ENCODE measurements at places on chromosomes 1 and 21. TPM values are rescaled to one million over a fixed set of nuclear protein-coding genes. Genes with fewer than 3 reads are reported as not detected.

DNA sequence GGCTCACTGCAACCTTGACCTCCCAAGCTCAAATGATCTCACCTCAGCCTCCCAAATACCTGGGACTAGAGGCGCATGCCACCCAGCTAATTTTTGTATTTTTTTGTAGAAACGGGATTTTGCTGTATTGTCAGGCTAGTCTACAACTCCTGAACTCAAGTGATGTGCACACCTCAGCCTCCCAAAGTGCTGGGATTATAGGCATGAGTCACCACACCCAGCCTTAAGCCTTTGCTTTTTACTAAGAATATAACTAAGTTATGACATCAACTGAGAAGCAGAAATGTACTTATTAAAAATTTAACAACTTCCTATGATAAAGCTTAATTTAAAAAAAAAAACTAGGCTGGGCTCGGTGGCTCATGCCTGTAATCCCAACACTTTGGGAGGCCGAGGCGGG, 8.9 kb upstream of the LSS start:
- no peak for DNase-seq

- DNase-seq: peak; percentile 79
Measured at GRCh38 chr1:8818325-8818775, 910 bp upstream of the RERE start.

DNA sequence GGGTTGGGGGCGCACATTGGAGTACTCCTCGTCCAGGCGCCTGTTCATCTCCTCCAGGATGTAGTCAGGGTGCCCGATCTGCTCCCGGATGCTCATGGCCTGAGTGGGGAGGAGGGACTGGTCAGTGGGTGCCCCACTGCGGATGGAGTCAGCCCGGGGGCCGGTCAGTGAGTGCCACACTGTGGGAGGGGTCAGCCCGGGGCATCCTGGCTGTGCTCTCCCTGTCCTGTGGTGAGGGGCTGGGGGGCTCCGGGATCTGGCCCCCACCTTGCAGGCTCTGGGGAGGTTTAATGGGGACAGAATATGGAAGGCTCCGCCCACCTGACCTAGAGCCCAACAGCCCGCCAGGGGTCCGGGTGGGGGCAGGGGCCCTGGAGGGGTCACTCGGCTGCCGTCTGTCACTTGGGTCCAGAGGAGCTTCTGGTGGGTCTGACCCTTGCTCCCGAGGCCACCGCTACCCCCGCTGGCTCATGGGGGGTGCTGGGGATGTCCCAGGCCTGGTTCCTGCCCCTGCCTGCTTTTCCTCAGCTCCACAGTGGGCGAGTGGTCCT, 8.8 kb downstream of the PRXL2B start:
- peak; percentile 57 for DNase-seq

GRCh38 chr1:60969971-60970509, 112.3 kb upstream of the NFIA start:
- no peak for DNase-seq

GRCh38 chr1:189751311-189751710, 726.4 kb downstream of the BRINP3 start:
- DNase-seq: no peak

GRCh38 chr1:172376431-172376830, 44.1 kb upstream of the C1orf105 start:
- DNase-seq: no peak

- DNase-seq: no peak
Measured at GRCh38 chr1:223227486-223228196, 84.6 kb upstream of the TLR5 start.

- DNase-seq: no peak
Measured at GRCh38 chr1:39525366-39526165, 34.1 kb downstream of the BMP8A start.

GRCh38 chr1:42944246-42944928, 14.3 kb downstream of the SLC2A1 start:
- DNase-seq: peak; percentile 88

DNA sequence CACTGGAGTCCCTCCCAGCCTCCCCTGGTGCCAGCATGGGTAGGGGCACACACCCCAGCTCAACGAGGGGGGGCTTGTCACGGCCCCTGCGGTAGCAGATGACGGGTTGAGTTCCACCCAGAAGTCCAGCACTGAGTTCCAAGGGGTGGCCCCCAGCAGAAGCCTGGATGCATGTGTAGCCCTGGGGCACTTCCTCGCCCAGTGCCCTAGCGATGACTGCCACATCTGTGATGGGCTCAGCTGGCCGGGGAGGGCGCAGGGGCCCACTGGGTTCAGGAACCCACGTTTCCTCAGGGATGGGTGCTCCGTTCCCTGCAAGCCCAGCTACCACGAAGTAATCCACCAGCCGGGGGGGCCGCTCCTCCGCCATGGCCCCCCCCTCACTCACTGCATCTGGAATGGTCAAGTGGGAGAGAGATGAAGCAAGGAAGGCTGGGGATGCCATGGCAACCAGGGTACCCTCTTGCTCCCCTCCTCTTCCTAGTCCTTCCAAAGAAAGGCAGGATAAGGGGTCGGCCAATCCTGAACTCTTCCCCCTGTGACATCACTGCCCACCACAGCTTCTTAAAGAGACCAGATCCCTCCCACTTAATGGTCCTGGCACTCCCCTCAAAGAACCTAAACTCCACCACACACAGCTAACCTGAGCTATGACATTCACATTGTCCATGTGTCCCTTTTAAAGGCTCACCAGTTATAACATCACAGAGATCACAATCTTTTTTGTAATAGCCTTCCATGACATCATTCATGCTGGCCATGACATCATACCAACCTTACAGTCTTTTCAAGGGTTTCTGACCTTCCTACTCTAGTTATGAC, 2.3 kb downstream of the DENND4B start:
- DNase-seq: no peak

DNA sequence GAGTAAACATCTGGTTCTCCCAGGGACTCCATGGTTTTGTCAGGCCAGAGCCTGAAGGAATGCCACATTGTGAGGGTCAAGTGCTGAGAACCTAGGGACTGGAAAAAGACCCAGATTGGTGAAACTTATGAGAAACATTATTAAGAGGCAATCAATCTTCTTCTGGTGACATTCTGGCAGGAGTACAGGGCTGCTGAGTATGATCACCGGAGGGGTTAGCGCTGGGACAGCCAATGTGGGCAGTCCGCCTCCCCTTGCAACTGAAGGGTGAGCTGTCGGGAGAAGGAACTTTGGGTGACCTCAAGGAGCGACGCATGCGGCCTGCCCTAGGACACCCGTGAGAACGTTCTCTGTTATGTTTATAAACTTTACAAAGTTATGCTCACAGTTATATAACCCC, 429.0 kb downstream of the LMO4 start:
- peak; percentile 67 for DNase-seq

- DNase-seq: no peak
Measured at GRCh38 chr1:54835131-54835898, 34.2 kb upstream of the TTC22 start.

- DNase-seq: no peak
Measured at GRCh38 chr1:217253985-217254384, 376.9 kb downstream of the GPATCH2 start.

DNA sequence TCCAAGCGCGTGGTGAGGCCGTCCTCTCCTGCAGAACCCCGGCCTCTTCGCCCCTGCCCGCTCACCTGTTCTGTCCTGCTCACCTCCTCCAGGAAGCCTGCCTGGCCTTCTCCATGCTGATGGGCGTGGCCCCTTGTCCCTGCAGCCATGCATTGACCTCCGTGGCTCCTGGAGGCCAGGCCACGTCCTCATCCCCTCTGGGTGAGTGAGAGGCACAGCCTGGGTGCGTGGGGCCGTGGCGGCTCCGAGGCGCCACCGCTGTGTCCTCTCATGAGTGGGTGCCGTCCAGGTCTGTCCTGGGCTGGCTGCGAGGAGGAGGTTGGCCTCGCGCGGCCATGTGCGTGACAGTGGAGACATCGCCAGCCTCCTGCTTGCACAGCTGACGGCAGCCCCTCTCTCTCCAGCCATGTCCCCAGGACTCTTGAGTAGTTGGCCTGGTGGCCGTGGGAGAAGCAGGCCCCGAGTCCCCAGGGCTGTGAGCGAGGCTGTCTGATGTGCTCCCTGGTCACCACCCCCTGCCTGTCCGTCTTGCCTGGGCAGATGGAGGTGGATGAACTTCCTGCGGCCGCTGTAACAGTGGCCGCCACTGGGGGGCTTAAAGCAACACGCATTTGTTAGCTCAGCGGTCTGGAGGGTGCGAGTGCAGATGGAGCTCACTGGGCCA, 58.1 kb downstream of the PRKCZ start:
- no peak for DNase-seq

- no peak for DNase-seq
Measured at GRCh38 chr1:960363-961131, at the start of gene KLHL17. KLHL17 (plus strand) TSS chr1:960584; CDS start chr1:960694, 110 bp downstream.

DNA sequence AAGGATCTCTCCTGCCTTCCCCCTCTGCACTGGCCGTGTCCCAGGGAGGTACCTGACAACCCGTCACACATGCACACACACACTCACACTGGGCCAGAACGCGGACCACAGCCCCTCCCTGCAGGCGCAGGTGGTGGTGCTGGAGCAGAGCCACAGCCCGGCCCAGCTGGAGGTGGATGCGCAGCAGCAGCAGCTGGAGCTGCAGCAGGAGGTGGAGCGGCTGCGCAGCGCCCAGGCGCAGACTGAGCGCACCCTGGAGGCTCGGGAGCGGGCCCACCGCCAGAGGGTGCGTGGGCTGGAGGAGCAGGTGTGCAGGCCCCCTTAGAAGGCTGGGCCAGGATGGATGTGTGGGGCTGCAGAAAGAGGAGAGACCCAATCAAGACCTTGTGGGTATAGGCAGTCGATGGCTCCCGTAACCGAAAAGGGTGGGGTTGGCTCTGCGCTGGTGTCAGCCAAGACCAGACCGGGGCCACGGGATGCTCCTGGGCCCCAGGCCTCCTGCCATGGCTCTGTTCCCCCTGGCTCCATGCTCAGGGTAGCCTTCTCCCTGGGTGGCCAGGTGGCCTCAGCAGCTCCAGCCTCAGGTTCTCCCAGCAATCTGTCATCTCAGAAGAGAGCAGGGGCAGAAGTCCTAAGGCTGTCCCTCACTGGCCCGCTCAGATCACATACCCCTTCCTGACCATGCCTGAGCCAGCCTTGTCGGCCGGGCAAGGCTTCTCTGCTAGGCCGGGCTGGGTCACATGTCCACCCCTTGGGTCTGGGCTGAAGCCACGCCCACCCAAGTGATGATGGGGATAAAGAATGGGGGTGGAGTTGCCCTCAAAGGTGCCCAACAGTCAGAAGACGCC, 8.9 kb downstream of the MFAP2 start:
- no peak for DNase-seq

DNA sequence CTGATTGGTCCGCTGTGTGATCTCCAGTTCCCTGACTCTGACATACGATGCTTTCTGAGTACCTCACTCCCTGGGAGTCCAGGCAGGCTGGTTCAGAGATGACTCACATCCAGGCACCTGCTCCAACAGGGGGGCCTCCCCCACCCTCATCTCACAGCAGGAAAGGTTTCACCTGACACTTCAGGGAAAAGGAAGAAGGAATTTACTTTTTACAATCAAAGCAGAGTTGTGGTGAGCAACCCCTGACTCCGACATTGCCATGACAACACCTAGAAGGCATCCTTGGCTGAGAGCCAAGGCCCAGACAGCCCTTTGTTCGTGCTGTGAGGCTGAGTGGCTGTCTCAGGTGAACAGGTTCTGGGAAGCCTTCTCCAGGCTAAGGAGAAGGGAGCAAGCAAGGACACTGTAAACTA, 164.6 kb upstream of the GJB5 start:
- no peak for DNase-seq

DNA sequence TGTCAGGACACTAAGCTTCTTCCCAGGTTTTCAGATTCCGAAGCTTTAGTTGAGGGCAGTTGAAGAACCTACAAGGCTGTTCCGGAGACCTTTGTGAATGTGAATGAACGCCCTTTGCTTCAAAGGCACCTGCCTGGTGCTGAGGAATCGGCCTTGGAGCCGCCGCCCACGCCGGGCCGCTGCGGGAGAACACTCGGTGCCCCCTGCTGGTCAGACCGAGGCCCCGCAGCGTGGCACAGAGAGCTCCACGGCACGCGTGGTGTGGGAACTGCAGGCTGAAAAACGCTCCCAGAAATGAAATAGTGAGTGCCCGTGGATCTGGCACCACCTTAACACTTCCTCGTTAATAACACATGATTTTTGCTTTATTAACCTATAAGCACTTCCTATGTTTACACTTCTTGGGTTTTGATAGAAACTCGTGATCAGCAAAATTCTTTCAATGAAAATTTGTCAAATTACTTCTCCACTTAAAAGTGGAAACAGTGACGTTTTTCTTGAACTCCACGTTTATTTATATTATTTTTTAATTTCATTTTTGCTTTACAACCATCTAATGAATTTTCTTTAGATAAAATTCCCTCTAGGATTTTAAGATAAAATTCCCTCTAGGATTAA, 460.6 kb downstream of the DSCAM start:
- DNase-seq: no peak

Gene KLHDC7A
- not detected for total RNA-seq

Gene AGMAT
- not detected for total RNA-seq

Gene CNIH3
- total RNA-seq: 1.4 TPM

Gene LENEP
- total RNA-seq: not detected

Gene GMEB1
- 7.3 TPM for total RNA-seq

Gene DIO1
- not detected for total RNA-seq

All from sigmoid colon (tissue), 7 donors.